ENCODE measurements at places on chromosomes 1 and 21.

- DNase-seq, result no peak
Observed at GRCh38 chr1:95742591-95743089, 508.6 kb downstream of the RWDD3 start.

DNA sequence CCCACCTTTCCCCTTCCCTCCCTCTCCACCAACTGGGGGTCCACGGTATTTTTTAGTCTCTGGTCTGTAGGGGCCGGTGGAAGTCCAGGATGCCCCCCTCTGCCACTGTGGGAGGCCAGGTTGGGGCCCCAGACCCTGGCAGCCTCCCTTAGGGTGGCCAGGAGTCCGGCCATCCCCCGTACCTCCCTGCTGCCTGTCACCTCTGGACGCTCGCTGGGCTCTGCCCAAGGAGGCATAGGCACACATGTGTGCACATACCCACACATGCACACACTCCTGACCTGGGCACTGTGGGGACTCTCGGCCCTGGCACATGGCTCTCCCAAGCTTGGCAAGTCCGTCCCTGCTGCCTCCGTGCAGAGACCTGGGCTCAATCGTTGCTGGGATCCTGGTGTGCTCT is 53.0 kb downstream of the DISP3 start:
- no peak for DNase-seq

GRCh38 chr1:170967042-170967910 is 31.9 kb downstream of the MROH9 start:
- peak; percentile 48 for DNase-seq

DNA sequence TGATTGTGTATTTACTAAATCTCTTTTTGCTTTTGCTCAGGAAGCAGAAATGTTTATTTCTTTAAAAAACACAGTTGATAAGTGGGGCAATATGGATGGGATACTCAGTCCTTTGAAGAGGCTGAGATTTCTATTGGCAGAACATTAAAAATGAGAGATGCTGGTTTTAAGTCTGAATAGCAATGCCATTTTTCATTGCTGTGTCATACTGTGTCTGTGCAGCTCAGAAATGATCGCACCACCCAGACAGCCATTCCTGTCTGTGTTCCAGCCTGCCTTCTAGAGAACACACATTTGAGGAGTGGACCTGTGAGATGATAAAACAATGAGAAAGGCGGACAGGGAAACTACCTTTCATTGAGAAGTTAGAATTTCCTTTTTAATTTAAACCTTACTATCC is 231.2 kb upstream of the USP24 start:
- DNase-seq, result no peak

DNA sequence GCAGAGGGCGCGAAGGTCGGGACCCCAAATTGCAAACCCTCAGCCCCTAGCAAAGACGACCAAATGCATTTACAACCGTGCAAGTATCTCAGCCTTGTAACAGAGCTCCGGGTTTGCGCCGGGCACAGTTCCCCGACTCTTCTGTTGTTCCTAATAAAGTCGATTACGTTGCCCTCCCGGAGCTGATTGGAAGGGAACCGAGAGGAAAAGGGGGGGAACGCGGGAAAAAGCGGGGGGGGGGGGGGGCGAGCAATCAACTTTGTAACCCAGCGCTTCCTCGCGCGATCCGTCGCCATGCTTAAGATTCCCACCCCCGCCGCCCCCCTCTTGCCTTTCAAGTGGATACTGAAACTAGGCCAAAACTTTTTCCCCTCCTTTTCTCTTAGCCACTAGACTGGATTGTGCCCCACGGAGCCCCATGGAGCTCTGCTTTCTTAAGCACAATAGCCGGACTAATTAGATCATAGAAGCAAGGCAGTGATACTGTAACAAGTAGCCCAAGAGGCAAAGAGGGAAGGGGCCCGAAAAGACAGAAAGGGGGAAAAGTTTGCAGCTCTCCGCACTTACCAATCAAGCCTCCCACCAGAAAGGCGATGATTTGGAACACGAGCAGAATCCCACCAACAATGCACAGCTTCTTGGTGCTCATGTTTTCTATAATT is 565 bp downstream of the WLS start:
- peak; percentile 75 for DNase-seq

DNA sequence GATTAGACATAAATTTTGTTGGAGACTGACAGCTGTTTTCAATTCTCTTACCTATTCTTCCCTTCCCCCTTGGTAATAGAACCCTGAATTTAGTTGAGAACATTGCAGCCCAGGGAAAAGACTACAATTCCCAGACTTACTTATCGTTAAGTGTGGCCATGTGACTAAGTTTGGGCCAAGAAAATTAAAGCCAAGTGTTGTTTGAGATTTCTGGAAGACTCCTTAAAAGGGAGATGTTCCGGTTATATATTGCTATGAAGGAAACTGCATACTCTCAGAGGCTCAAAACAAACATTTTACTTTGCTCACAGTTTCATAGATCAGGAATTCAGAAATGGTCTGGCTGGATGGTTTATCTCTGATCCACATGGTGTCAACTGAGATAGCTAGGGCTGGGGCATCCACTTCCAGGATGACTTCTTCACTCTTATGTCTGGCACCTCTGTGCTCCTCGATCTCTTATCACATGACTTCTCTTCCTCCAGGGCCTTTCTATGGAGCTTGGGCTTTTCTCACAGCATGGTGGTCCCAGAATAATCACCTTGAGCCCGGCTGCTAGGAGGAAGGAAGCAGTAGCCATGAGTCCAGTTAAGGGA is 22.4 kb upstream of the CD34 start:
- no peak for DNase-seq

- no peak for DNase-seq
Observed at GRCh38 chr1:153786038-153786790, 11.0 kb downstream of the SLC27A3 start.

GRCh38 chr21:46100020-46100419 is 2.1 kb downstream of the COL6A2 start:
- no peak for DNase-seq

GRCh38 chr1:150186789-150187559 is 37.3 kb downstream of the PLEKHO1 start:
- peak; percentile 72 for DNase-seq

DNA sequence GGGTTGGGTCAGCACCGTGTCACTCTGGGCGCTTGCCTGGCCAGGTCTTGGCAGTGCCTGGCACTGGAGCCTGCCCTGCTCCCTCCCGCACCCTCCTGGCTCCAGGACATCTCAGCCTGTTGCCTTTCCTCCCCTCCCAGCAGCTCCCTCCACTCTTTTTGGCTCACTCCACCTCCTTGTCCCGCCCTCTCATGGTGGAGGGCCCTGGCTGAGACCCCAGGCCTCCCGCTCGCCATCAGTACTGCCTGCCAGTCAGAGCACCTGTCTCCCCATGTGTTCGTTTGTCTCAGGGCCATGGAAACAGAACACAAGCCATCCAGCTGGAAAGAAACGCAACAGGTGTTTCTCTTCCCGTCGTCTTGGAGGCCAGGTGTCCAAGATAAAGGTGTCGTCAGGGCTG is 61.0 kb downstream of the B3GALT5 start:
- no peak for DNase-seq

- DNase-seq, result no peak
Observed at GRCh38 chr1:78170859-78171258, 125.1 kb downstream of the GIPC2 start.

Measured in ACHN (cell line).